ENCODE measurements at places on chromosomes 1 and 21. TPM values are rescaled to one million over a fixed set of nuclear protein-coding genes. Genes with fewer than 3 reads are reported as not detected.

The SYT6 gene
- 2.2 TPM for total RNA-seq

The FGR gene
- total RNA-seq = 1.1 TPM

The EIF4G3 gene
- total RNA-seq = 32.1 TPM

The RGS4 gene
- total RNA-seq = 4.8 TPM

The SMIM11 gene
- total RNA-seq = 10.5 TPM

The DISC1 gene
- 12.1 TPM for total RNA-seq

The NBPF4 gene
- not detected for total RNA-seq

DNA sequence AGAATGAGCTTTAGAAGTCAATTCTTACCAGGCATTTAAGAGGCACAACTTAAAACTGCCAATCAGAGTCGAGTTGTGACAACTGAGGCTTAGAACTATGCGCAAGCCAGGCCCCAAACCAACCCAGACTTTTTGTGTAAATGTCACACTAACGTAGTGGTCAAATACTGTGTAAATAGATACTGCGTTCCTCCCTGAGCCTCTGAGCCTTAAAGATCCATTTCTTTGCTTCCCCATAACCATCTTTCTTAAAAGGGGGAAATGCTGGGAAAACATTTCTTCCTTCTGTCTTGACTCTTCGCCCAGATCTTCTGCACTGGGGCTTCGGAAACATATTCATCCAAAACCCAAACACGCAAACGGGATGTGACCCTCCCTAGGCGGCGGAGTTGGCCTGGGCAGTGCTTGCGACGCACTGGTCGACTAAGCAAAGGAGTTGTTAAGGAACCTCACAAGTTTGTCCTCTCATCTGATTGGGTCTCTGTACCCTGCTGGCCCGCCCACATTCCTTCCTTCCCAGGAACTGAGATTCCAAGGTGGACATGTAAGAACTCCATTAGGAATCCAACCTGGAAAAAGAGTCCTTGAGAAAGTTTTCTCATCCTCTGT lies 2.6 kb downstream of the ADAMTS5 start:
- peak; percentile 83 for DNase-seq
- H3K4me1 ChIP-seq = peaks cover 14% of the 10 kb centered on the region
- H3K4me3 ChIP-seq = peak overlapping the region; percentile 67
- peak overlapping the region; percentile 24 for H3K27ac ChIP-seq
- H3K36me3 ChIP-seq = no peaks in the 10 kb centered on the region

GRCh38 chr1:93506126-93506525 lies 58.2 kb downstream of the FNBP1L start:
- no peaks in the 10 kb centered on the region for H3K36me3 ChIP-seq
- DNase-seq = no peak
- H3K27me3 ChIP-seq = no peaks in the 10 kb centered on the region
- H3K27ac ChIP-seq = no peak overlapping the region
- H3K4me3 ChIP-seq = no peak overlapping the region

DNA sequence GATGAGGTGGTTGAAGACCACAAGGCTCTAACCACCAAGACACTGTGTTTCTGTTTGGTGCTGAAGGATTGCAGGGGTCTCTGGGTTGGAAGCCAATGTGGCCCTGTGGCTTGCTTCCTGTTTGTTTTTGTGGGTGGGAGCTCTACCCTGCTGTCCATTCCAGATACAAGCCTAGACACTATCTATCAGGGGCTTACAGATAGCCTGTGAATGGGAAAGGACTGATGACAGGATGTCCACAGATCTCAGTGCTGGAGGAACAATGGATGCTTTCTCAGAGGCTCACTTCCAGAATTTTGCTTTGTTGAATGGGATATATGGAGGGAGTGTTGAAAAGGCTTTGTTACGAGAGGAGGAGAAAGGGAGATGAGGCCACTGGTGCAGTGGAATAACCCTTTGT lies 69.7 kb downstream of the NOS1AP start:
- no peaks in the 10 kb centered on the region for H3K4me1 ChIP-seq
- DNase-seq = no peak
- H3K36me3 ChIP-seq = no peaks in the 10 kb centered on the region
- H3K27me3 ChIP-seq = no peaks in the 10 kb centered on the region

DNA sequence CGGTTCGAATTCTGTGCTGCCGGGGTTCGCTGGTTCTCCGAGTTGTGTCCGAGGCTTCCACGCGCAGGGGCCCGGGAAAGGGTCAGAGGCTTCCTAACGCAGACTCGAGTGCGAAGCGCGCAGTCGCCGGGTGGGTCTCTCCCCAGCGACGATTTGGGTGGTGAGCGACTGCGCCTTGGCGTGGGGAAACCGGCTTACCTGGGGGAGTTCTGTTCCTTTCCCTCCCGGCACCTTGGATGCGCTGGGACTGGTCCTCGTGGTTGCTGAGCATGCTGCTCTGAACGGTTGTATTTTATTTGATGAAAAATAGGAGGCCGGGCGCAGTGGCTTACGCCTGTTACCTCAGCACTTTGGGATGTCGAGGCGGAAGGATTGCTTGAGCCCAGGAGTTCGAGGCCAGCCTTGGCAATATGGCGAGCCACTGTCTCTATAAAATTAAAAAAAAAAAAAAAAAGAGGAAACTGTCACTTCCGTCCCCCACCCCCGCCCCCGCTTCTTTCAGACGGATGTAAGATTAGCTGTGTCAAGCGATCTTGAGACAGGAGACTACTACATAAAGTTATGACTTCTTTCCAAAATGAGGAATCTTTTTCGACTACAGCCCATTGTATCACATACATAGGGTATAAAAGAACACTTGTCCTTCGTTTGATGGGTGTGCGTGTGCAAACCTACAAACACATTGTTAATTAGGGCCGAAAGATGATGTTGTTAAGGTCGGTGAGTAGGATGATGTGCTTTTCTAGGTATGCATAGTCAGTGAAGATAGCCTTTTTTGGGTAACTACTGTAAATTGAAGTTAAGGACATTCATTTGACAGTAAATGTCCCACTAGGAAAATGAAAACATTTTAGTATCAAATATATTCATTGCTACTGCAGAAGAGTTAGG lies at the start of gene CCDC18:
CCDC18 (plus strand) TSS at position 2 of the 891 bp plus-strand sequence. CDS start 2,638 bp downstream, outside the sequence.
- no peak for DNase-seq
- H3K4me1 ChIP-seq = peaks cover 5% of the 10 kb centered on the region
- H3K27me3 ChIP-seq = no peaks in the 10 kb centered on the region
- H3K4me3 ChIP-seq = peak within 1 kb of the TSS; percentile 91
- no peaks in the 10 kb centered on the region for H3K36me3 ChIP-seq

DNA sequence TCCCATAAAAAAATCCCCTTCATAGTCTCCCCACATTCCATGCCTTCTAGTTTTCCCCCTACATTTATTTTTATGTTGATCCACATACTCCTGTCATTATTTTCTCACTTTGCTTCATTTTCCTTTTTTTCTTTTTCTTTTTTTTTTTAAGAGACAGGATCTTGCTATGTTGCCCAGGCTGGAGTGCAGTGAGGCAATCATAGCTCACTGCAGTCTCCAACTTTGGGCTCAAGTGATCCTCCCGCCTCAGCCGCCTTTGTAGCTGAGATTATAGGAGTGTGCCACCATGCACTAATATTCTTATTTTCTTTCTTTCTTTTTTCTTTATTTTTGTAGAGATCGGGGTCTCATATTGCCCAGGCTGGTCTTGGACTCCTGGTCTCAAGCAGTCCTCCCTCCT lies 7.8 kb downstream of the RNF2 start:
- no peaks in the 10 kb centered on the region for H3K27me3 ChIP-seq
- H3K4me1 ChIP-seq = peaks cover 4% of the 10 kb centered on the region
- no peak overlapping the region for H3K27ac ChIP-seq

- no peaks in the 10 kb centered on the region for H3K27me3 ChIP-seq
- H3K27ac ChIP-seq = no peak overlapping the region
- peaks cover 12% of the 10 kb centered on the region for H3K4me1 ChIP-seq
- no peak overlapping the region for H3K4me3 ChIP-seq
These were observed 26.9 kb upstream of the KCNE2 start for GRCh38 chr21:34336756-34337391.

DNA sequence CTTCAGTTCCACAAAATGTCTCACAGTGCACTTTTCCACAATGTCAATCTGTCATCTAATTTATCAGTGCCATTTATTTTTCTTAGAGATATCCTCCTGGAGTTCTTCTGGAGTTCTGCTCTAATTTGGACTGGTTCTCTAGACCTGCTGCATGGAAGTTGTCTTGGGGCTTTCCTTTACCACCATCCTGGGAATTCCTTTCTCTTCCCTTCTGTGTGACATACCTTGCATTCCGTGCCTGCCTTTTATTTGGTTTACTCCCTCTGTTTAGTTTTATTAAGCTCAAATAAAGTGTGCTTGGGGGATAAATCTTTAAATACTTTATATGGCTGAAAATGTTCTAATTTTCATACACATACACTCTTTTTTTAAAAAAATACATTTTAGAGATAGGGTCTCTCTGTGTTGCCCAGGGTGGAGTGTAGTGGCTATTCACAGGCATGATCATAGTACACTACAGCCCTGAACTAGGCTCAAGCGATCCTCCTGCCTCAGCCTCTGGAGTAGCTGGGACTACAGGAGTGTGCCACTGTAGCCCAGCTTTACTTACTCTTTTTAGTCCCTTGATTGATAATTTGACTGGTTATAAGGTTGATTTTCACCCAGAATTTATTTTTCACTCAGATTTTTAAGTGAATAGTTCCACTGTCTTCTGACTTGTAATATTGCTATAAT lies 14.4 kb downstream of the MTF2 start:
- no peak overlapping the region for H3K4me3 ChIP-seq
- H3K27me3 ChIP-seq = no peaks in the 10 kb centered on the region
- peaks cover 2% of the 10 kb centered on the region for H3K4me1 ChIP-seq
- no peak overlapping the region for H3K27ac ChIP-seq
- no peaks in the 10 kb centered on the region for H3K36me3 ChIP-seq

DNA sequence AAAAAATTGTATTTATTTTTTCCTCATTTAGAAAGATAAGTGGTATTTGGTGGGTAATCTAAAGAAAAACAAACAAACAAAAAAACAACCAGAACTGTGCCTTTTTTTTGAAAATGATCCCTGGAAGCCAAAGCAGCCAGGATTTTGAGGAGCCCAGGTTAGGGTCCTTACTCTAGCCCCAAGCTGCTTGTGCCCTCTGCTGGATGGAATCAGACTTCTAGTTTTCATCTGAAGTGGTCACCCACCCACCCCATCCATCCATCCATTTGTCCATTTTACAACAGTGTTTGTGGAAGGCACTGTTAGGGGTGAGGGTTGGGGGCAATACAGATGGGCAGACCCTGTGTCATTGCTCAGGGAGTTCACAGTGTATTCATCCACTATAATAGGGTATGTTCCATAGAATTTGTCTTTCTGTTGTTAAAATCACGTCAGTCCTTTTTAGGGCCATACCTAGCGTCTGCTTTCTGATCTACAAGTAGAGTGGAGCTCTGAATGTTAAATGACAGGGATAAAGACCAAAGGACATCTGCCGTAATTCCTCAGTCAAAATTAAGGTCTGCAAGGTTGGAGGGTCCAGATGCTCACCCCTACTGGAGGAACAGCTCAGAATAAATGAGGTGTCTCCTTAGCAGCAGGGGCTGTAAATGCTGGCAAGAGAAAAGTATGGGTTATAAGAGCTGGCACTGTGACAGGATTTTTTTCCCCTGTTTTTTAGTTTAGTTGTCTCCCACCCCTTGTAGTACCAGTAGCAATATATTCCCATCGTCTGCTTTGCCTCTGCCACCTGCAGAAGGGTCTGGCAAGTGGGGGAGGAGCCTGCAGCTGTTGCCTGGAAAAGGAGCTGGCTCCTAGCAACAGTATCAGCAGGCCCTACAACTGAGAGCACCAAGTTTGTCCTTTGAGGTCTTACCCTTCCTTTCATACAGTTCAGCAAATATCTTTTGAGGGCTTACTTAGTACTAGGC lies 3.2 kb downstream of the LRRC42 start:
- no peak for DNase-seq
- H3K4me1 ChIP-seq = peaks cover 11% of the 10 kb centered on the region
- H3K27ac ChIP-seq = no peak overlapping the region
- H3K27me3 ChIP-seq = no peaks in the 10 kb centered on the region

DNA sequence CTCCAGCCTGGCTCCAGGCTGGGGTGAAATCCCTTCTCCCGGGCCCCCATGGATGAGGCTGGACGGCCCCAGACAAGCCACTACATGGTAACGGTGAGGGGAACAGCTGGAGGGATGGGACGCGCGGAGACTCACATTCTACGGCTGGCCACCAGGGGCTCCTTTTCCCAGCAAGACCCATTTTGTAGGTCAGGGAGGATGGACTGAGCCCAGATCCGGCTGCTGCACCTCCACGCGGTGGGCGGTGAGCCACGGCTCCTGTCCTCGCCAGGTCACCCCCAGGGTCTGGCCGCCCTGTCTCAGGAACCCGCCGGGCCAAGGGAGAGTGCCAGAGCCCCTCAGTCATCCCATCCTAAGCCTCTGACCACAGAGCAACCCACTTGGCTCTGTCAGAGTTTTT lies 75.0 kb upstream of the ACTRT2 start:
- no peak overlapping the region for H3K4me3 ChIP-seq
- no peak for DNase-seq
- no peaks in the 10 kb centered on the region for H3K36me3 ChIP-seq
- no peaks in the 10 kb centered on the region for H3K27me3 ChIP-seq
- H3K27ac ChIP-seq = no peak overlapping the region

DNA sequence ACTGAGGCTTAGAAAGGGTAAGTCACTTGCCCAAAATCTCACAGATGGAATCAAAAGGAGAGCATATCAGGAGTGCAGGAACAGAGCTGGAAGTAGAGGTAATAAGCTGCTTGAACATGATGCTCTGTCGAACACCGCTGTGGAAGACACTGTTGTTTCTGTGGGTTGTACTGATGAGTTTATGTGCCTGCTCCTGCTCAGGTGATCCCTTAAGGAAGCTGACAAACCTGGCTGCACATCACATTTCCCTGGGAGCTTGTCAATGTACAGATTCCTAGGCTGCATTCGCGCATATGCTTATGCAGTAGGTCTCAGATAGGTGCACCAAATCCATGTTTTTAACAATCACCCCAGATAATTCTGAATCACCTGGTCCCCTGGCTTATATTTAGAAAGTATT lies 79.7 kb downstream of the ZNF326 start:
- no peaks in the 10 kb centered on the region for H3K27me3 ChIP-seq
- DNase-seq = no peak
- no peaks in the 10 kb centered on the region for H3K36me3 ChIP-seq
- H3K4me1 ChIP-seq = no peaks in the 10 kb centered on the region
